ENCODE measurements at places on chromosomes 6 and 20. TPM values are rescaled to one million over a fixed set of nuclear protein-coding genes. Genes with fewer than 3 reads are reported as not detected.

- H3K36me3 ChIP-seq, result no peaks in the 10 kb centered on the region
- peak overlapping the region; percentile 24 for H3K27ac ChIP-seq
- no peak overlapping the region for H3K4me3 ChIP-seq
- no peak for DNase-seq
- no peaks in the 10 kb centered on the region for H3K27me3 ChIP-seq
Observed at GRCh38 chr6:11552442-11552841, 14.9 kb downstream of the TMEM170B start.

GRCh38 chr20:61271312-61272231 lies 19.5 kb downstream of the CDH4 start:
- H3K27me3 ChIP-seq, result peaks cover 29% of the 10 kb centered on the region
- H3K27ac ChIP-seq, result no peak overlapping the region
- no peak overlapping the region for H3K4me3 ChIP-seq
- H3K4me1 ChIP-seq, result no peaks in the 10 kb centered on the region
- no peaks in the 10 kb centered on the region for H3K36me3 ChIP-seq

DNA sequence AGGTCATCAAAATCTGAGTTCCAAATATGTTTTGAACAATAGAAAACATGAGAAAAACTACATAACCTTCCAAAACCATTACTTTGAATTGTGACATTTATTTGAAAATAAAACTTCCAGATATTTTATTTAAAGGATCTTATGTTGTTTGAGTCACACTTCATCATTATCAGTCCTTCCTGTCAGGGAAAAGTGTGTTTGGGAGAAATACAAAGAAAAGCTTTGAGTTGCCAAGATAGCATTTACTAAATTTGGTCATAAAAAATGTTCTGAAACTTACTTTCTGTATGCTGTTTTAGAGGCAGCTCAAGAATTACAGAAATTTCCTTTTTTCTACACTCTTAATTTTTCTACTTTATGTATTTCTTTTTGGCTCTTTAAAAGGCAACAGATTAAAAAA lies 208.2 kb upstream of the RIN2 start:
- no peaks in the 10 kb centered on the region for H3K27me3 ChIP-seq
- DNase-seq, result no peak
- H3K4me1 ChIP-seq, result no peaks in the 10 kb centered on the region
- H3K36me3 ChIP-seq, result no peaks in the 10 kb centered on the region
- H3K4me3 ChIP-seq, result no peak overlapping the region

The ZNF831 gene
- 0.38 TPM for total RNA-seq

The FRMD1 gene
- total RNA-seq, result not detected

The DDO gene
- 2.4 TPM for total RNA-seq

Data from left lung (tissue), 14 donors.